ENCODE measurements at places on chromosomes 4 and X.
A peak's percentile ranks its signal among the peaks of the same experiment; 100 is the strongest.

DNA sequence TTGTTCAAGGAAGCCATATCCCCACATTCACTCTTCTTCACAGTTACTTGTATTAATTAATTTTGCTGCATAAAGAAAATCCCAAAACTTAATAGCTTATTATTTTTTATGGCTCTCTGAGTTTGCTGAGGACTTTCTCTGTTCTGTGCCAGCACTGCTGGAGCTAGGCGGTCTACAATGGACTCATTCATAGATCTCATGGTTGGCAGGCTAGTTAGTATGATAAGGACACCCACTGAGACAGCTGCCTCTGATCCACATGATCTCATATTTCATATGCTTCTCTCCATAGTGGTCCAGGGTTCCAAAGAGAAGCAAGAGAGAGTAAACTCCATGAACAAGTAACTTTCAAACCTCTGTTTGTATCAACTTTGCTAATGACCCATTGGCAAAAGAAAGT is 170.2 kb downstream of the ADGRA3 start:
- DNase-seq = no peak

DNA sequence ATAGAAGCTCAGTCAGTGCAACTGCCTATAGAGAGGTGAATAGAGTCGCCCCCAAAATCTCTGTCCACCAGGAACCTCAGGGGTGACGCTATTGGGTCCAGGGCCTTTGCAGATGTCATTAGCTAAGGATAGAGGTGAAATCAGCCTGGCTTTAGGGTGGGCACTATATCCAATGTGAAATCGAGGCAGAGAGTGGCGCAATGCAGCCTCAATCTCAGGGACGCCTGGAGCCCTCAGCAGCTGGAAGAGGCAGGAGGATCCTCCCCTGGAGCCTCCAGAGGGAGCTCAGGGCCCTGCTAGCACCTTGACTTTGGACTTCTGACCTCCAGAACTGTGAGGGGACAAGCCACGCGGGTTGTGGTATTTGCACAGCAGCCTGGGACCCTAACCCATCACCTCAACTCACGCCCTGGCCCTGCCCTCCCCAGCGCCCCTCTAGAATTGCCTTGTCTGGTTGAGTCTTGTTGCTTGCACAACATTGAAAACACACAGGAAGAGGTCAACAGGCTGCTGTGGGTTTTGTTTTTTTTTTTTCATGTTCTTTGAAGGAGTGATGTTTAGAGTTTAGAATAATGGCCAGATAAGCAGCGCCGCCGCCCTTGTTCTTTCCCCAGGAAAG is 89.4 kb upstream of the PSAPL1 start:
- no peak for DNase-seq

DNA sequence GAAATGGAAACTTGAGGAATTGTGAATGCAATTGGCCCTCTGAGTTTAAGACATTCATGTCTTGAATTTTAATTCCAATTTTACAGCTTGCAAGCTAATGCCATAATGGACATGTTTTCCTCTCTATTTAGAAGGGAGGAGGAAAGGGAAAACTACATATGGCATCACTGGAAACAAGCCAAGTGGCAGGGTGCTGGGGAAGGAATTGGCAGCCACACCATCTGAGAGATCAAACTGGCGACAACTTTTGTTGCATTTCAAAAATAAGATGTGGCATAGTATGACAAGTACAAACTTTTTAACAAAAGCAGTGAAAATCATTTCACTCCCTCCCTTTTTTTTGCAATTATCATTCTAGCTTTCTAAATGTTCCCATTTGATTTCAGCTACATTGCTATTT is 615.6 kb downstream of the CENPC start:
- no peak for DNase-seq

DNA sequence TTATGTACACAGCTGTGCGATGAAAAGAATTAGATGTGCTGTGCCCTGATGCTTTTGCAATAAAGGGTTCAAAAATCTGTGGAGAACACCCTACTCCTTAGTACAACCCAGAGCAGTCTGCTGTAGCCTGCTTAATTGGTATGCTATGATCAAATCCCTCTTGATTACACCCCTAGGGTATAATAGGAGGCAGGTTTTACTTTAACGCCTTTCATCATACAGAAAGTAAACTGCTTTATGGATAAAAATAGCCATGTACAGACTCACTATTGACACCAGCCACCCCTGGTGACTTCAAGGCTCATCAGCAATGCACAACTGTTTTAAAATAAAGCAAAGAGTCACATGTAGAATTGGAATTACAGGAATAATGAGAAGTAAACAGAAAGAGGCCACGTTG is 315.3 kb downstream of the DMD start:
- DNase-seq = no peak

- DNase-seq = peak; percentile 10
Measured at GRCh38 chr4:16082426-16083240, 1.2 kb downstream of the PROM1 start.

- DNase-seq = no peak
Measured at GRCh38 chr4:19592391-19592790, 659.3 kb upstream of the SLIT2 start.
